CD8-positive, alpha-beta memory T cell (primary cell): ENCODE measurements at places on chromosomes 5 and 9. TPM values are rescaled to one million over a fixed set of nuclear protein-coding genes. Genes with fewer than 3 reads are reported as not detected.

GRCh38 chr5:85108471-85108870 lies 723.8 kb upstream of the EDIL3 start:
- DNase-seq = no peak

- DNase-seq = no peak
These were observed 15.2 kb upstream of the SLC36A1 start for GRCh38 chr5:151432210-151432609.

The CACFD1 gene
- total RNA-seq = 2.5 TPM

The FCN1 gene
- 2.3 TPM for total RNA-seq

The AQP7 gene
- total RNA-seq = not detected
